ENCODE measurements at places on chromosomes 3 and 15. TPM values are rescaled to one million over a fixed set of nuclear protein-coding genes. Genes with fewer than 3 reads are reported as not detected.

- H3K4me1 ChIP-seq: no peaks in the 10 kb centered on the region
- no peak for DNase-seq
- H3K4me3 ChIP-seq: no peak overlapping the region
Observed at GRCh38 chr3:84717894-84718293, 240.9 kb upstream of the CADM2 start.

DNA sequence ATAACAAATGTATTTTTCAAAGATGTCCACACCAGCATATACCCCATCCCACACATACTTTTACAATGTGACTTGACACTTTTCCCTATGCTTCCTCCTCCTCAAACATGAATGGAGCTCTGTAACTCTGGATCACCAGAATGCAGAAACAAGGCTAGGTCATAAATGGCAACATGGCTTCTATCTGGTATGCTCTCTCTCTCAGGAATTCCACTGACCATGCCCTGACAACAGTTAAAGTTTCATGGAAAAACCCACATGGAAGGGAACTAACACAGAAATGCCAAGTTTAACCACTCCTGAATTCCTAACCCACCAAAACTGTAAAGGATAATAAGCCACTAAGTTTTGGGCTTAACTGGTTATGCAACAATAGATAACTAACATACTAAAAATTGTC is 19.9 kb downstream of the MYO9A start:
- H3K36me3 ChIP-seq: no peaks in the 10 kb centered on the region
- no peaks in the 10 kb centered on the region for H3K27me3 ChIP-seq
- no peaks in the 10 kb centered on the region for H3K4me1 ChIP-seq
- H3K4me3 ChIP-seq: no peak overlapping the region
- DNase-seq: no peak

GRCh38 chr15:60363903-60364611 is 33.7 kb downstream of the ANXA2 start:
- no peaks in the 10 kb centered on the region for H3K4me1 ChIP-seq
- no peaks in the 10 kb centered on the region for H3K27me3 ChIP-seq
- peaks cover 6% of the 10 kb centered on the region for H3K36me3 ChIP-seq
- H3K4me3 ChIP-seq: no peak overlapping the region
- no peak for DNase-seq
- no peak overlapping the region for H3K27ac ChIP-seq

DNA sequence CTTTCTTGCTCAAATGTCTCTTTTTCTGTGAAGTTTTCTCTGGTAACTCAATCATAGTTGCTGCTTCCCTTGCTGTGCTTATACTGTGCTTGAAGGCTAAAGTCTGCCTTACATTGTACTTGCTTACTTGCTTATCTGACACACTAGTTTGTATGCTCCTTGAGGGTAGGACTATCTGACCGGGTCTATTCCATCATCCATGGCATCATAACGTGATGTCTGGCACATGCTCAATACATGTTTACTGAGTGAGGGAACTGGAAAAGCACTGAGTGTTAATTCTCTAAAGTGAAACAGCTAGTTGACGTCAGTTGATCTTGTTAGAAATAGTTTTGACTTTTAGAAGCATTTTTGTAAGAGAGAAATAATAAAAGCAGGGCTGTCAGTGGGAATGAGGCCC is 42.7 kb downstream of the MAP3K13 start:
- H3K4me3 ChIP-seq: no peak overlapping the region
- no peaks in the 10 kb centered on the region for H3K27me3 ChIP-seq
- no peak overlapping the region for H3K27ac ChIP-seq
- no peaks in the 10 kb centered on the region for H3K4me1 ChIP-seq
- no peaks in the 10 kb centered on the region for H3K36me3 ChIP-seq
- DNase-seq: no peak

- DNase-seq: no peak
- H3K4me3 ChIP-seq: no peak overlapping the region
- H3K36me3 ChIP-seq: no peaks in the 10 kb centered on the region
- no peaks in the 10 kb centered on the region for H3K27me3 ChIP-seq
- no peak overlapping the region for H3K27ac ChIP-seq
Observed at GRCh38 chr3:175065497-175065896, 206.4 kb downstream of the NAALADL2 start.

DNA sequence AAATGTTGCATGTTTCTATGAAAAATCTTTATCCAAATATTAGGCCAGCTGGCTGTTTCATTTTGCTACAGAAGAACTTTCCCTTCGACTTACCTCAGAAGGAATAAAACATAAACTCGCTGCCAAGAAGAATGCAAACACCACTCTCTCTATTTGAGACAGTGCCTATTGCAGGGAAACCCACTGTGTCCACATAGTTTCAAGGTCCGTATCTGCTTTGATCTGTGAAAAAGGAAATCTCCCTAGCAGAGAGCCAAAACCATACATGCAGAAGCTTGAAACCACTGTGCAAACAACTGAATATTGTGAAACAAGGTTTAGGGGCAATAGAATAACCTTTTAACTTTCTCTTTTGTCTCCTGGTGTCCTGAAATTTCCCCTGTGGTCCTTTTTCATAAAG is 35.0 kb upstream of the CAPN7 start:
- H3K36me3 ChIP-seq: no peaks in the 10 kb centered on the region
- H3K4me1 ChIP-seq: peaks cover 6% of the 10 kb centered on the region
- H3K27me3 ChIP-seq: no peaks in the 10 kb centered on the region
- H3K4me3 ChIP-seq: no peak overlapping the region

- H3K4me3 ChIP-seq: no peak overlapping the region
- no peaks in the 10 kb centered on the region for H3K36me3 ChIP-seq
- H3K27ac ChIP-seq: no peak overlapping the region
- no peaks in the 10 kb centered on the region for H3K27me3 ChIP-seq
- H3K4me1 ChIP-seq: no peaks in the 10 kb centered on the region
Observed at GRCh38 chr3:175421902-175422301, 562.8 kb downstream of the NAALADL2 start.

- H3K36me3 ChIP-seq: peaks cover 15% of the 10 kb centered on the region
- peaks cover 21% of the 10 kb centered on the region for H3K4me1 ChIP-seq
- H3K27ac ChIP-seq: no peak overlapping the region
- no peak for DNase-seq
- no peaks in the 10 kb centered on the region for H3K27me3 ChIP-seq
Observed at GRCh38 chr3:168047190-168047795, 48.4 kb downstream of the GOLIM4 start.

GRCh38 chr3:39491733-39492350 is 24.4 kb downstream of the MOBP start:
- no peaks in the 10 kb centered on the region for H3K27me3 ChIP-seq
- no peak overlapping the region for H3K27ac ChIP-seq
- no peaks in the 10 kb centered on the region for H3K36me3 ChIP-seq
- no peak for DNase-seq
- no peaks in the 10 kb centered on the region for H3K4me1 ChIP-seq

GRCh38 chr15:87816811-87817210 is 439.7 kb downstream of the NTRK3 start:
- no peaks in the 10 kb centered on the region for H3K4me1 ChIP-seq
- DNase-seq: no peak
- H3K27me3 ChIP-seq: no peaks in the 10 kb centered on the region
- H3K36me3 ChIP-seq: no peaks in the 10 kb centered on the region
- no peak overlapping the region for H3K4me3 ChIP-seq

DNA sequence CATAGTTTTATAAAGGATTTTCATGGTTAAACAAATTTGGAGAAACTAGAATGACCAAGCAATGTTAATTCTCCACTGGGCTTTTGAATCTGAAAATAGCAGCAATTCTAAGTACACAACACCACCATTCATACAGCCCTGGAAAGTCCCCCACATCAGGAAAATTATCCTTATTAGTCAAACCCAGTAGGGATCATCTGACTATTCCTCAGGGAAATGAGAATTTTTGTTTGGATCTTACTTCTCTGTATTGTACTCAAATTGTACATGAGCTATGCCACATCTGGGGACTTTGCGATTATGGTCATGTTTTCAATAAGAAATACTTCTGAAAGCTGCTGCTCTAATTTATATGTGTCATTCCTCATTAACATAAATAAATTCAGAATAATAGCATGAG is 46.0 kb downstream of the RARB start:
- H3K36me3 ChIP-seq: no peaks in the 10 kb centered on the region
- H3K4me3 ChIP-seq: no peak overlapping the region
- no peaks in the 10 kb centered on the region for H3K4me1 ChIP-seq
- DNase-seq: no peak
- no peak overlapping the region for H3K27ac ChIP-seq

- no peak for DNase-seq
- H3K27me3 ChIP-seq: no peaks in the 10 kb centered on the region
- no peak overlapping the region for H3K27ac ChIP-seq
- no peak overlapping the region for H3K4me3 ChIP-seq
- no peaks in the 10 kb centered on the region for H3K4me1 ChIP-seq
Observed at GRCh38 chr3:187361835-187362234, 6.3 kb upstream of the RTP4 start.

GRCh38 chr3:113051302-113051711 is 60.5 kb downstream of the GTPBP8 start:
- peaks cover 3% of the 10 kb centered on the region for H3K4me1 ChIP-seq
- H3K36me3 ChIP-seq: no peaks in the 10 kb centered on the region
- no peak overlapping the region for H3K4me3 ChIP-seq
- no peak overlapping the region for H3K27ac ChIP-seq
- peak; percentile 83 for DNase-seq

DNA sequence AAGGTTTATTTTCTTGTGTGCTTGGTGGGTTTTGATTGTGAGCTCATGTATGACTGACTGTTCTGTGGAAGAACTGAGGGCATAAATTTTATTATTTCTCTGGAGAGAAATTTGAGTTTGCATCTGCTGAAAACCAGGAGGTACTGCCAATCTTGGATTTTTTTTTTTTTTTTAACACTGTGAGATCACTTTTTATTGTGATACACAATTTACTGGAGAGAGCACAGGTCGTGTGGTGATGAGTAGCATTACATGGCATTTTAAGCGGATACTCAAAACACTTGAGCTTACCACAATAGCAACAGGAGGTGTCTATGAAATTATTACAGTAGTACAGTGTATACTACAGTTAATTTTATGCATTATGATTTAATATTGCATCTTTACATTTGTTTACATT is 237.4 kb downstream of the MFSD1 start:
- no peaks in the 10 kb centered on the region for H3K4me1 ChIP-seq
- H3K36me3 ChIP-seq: no peaks in the 10 kb centered on the region
- no peak overlapping the region for H3K4me3 ChIP-seq
- no peak for DNase-seq

GRCh38 chr3:36964817-36965216 is 20.0 kb upstream of the TRANK1 start:
- no peak overlapping the region for H3K4me3 ChIP-seq
- no peak for DNase-seq
- H3K4me1 ChIP-seq: no peaks in the 10 kb centered on the region
- no peak overlapping the region for H3K27ac ChIP-seq
- no peaks in the 10 kb centered on the region for H3K27me3 ChIP-seq
- no peaks in the 10 kb centered on the region for H3K36me3 ChIP-seq

DNA sequence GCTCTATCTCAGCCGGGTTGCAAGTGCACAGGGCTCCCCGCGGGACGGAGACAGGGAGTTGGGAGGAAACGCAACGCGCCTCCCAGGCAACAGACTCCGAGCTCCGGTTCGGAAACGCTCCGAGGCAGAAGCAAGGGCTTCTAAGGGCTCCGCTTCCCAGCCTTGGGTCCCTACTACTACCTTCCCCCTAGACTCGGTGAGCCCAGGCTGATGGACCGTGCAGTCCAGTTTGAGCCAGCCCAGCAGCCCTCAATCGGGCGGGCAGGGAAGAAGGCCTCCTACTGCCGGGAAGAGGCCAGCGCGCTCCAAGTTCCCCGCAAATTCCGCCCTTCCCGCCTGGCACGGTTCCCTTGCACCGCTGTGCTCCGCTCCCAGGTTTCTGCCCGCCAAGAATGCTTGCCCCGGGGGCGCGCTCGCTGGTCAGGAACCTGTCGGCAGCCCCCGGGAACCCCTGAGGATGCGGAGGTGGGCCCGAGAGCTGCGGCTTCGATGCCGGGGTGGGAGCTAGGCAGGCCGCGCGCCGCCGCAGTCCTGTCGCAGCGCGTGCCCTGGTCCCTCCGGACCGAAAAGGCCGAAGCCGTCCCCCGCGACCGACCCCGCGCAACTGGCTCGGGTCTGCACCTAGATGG is 728 bp downstream of the TRANK1 start:
- DNase-seq: peak; percentile 64
- peaks cover 5% of the 10 kb centered on the region for H3K4me1 ChIP-seq
- no peaks in the 10 kb centered on the region for H3K27me3 ChIP-seq
- H3K36me3 ChIP-seq: no peaks in the 10 kb centered on the region
- H3K4me3 ChIP-seq: peak overlapping the region; percentile 75
- peak overlapping the region; percentile 82 for H3K27ac ChIP-seq

DNA sequence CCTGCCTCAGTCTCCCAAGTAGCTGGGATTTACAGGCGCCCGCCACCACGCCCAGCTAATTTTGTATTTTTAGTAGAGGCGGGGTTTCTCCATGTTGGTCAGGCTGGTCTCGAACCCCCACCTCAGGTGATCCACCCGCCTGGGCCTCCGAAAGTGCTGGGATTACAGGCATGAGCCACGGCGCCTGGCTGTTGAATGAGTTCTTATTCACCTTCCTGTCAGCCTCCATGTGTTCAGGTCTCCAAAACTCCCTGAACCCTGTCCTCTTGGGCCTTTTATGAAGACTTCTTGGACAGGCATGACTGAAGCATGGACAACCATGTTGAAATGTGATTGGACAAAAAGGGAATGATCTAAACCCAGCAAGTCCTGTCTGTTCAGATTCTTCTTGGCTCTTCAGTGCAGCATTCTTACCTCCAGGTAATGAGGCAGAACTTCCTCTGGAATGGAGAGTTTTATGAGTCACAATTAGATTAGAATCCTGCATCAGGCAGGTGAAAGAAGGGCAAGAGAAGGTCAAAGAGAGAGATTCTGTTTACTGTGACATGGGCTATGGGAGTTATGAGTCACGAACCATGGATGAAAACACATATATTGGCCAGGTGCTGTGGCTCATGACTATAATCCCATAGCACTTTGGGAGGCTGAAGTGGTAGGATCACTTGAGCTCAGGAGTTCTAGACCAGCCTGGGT is 23.1 kb upstream of the EIF4A2 start:
- no peaks in the 10 kb centered on the region for H3K27me3 ChIP-seq
- no peaks in the 10 kb centered on the region for H3K4me1 ChIP-seq
- H3K4me3 ChIP-seq: no peak overlapping the region
- DNase-seq: no peak

The PLD1 gene
- 10.5 TPM for polyA plus RNA-seq

The C2CD4A gene
- polyA plus RNA-seq: not detected

The RYK gene
- polyA plus RNA-seq: 7.5 TPM

The BNC1 gene
- polyA plus RNA-seq: not detected

The REC114 gene
- not detected for polyA plus RNA-seq

The ROPN1 gene
- not detected for polyA plus RNA-seq

The RYR3 gene
- 0.01 TPM for polyA plus RNA-seq

The APBA2 gene
- polyA plus RNA-seq: 0.38 TPM
